Progenitor cell of endocrine pancreas (in vitro differentiated cells): ENCODE measurements at places on chromosomes 13 and 19. TPM values are rescaled to one million over a fixed set of nuclear protein-coding genes. Genes with fewer than 3 reads are reported as not detected.

GRCh38 chr13:48436661-48437288, 23.9 kb upstream of the LPAR6 start:
- H3K27me3 ChIP-seq, result no peaks in the 10 kb centered on the region
- DNase-seq, result no peak
- H3K27ac ChIP-seq, result no peak overlapping the region
- H3K4me1 ChIP-seq, result peaks cover 20% of the 10 kb centered on the region

GRCh38 chr13:46526740-46527139, 26.2 kb upstream of the LRCH1 start:
- no peak overlapping the region for H3K4me3 ChIP-seq
- DNase-seq, result no peak
- peaks cover 20% of the 10 kb centered on the region for H3K27me3 ChIP-seq
- H3K4me1 ChIP-seq, result peaks cover 19% of the 10 kb centered on the region
- no peak overlapping the region for H3K27ac ChIP-seq

GRCh38 chr13:43140985-43141384, 117.6 kb downstream of the DNAJC15 start:
- H3K27me3 ChIP-seq, result peaks cover 4% of the 10 kb centered on the region
- no peak overlapping the region for H3K4me3 ChIP-seq
- H3K36me3 ChIP-seq, result no peaks in the 10 kb centered on the region
- H3K27ac ChIP-seq, result no peak overlapping the region
- peaks cover 23% of the 10 kb centered on the region for H3K4me1 ChIP-seq

DNA sequence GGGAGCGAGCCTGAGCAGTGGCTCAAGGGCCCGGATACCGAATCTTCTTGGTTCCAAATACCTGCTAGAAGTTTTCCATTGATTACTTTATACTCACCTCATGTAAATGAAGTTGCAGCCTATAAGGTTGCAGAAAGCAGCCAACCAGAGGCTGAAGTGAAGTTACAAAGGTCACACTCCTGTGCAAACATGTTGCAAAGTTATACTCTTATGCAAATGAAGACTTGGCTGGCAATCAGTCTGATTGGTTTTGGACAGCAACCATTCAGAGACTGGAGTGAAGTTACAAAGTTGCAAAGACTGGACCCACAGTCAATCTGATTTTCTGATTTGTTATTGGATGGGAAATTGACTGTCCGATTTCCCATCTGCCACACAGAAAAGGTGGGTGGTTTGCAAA, 152.5 kb downstream of the GGACT start:
- no peak for DNase-seq
- peaks cover 20% of the 10 kb centered on the region for H3K36me3 ChIP-seq
- H3K27ac ChIP-seq, result no peak overlapping the region
- no peak overlapping the region for H3K4me3 ChIP-seq
- peaks cover 11% of the 10 kb centered on the region for H3K4me1 ChIP-seq

GRCh38 chr19:22882797-22883196, 50.7 kb downstream of the ZNF723 start:
- H3K27ac ChIP-seq, result no peak overlapping the region
- H3K27me3 ChIP-seq, result no peaks in the 10 kb centered on the region
- peaks cover 1% of the 10 kb centered on the region for H3K36me3 ChIP-seq
- H3K4me3 ChIP-seq, result no peak overlapping the region
- H3K4me1 ChIP-seq, result no peaks in the 10 kb centered on the region

DNA sequence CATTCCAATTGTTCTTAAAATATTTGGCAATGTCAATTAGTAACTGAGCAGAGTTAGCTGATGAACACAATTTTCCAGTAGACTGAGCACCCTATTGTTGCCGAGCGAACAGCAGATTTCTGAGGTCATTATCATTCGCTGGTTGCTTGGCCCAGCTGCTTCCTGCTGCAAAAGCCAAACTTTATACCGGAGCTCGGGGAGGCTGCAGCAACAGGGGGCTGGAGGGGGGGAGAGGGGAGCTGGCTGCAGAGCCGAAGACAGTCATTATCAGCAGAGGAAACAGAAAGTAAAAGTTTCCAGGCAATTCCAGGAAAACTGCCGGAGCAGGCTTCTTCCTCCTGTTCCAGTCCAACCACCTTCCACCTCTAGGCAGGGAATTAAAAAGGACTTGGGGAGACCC, 77.9 kb downstream of the ZNF536 start:
- no peak for DNase-seq
- H3K27ac ChIP-seq, result no peak overlapping the region
- H3K36me3 ChIP-seq, result no peaks in the 10 kb centered on the region
- H3K4me3 ChIP-seq, result peak overlapping the region; percentile 42
- peaks cover 29% of the 10 kb centered on the region for H3K4me1 ChIP-seq

- no peaks in the 10 kb centered on the region for H3K27me3 ChIP-seq
- DNase-seq, result no peak
- H3K4me1 ChIP-seq, result no peaks in the 10 kb centered on the region
These were observed 23.2 kb downstream of the HSPH1 start for GRCh38 chr13:31138515-31138914.

GRCh38 chr19:45900738-45901431, 1.5 kb downstream of the MYPOP start:
- H3K27ac ChIP-seq, result no peak overlapping the region
- peaks cover 15% of the 10 kb centered on the region for H3K36me3 ChIP-seq
- H3K27me3 ChIP-seq, result peaks cover 9% of the 10 kb centered on the region
- peaks cover 2% of the 10 kb centered on the region for H3K4me1 ChIP-seq

DNA sequence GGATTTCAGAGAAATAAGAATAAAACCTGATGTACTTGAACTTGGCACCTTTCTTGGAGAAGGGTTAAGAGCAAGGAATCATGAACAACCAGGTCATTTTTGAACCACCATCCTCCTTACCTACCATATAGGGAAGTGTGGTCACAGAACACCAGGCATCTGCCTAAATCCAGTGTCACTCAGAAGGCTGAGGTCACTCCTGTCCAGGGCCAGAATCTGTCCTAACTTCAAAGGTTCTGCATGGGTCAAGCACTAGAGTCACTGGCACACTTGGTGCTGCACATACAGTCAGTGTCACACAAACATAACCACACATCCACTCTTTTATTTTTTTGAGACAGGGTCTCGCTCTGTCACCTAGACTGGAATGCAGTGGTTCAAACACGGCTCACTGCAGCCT, 1.6 kb downstream of the ZNF565 start:
- peaks cover 8% of the 10 kb centered on the region for H3K4me1 ChIP-seq
- H3K27ac ChIP-seq, result no peak overlapping the region
- DNase-seq, result no peak
- H3K4me3 ChIP-seq, result peak overlapping the region; percentile 57
- no peaks in the 10 kb centered on the region for H3K27me3 ChIP-seq

- DNase-seq, result no peak
- no peak overlapping the region for H3K4me3 ChIP-seq
- peaks cover 15% of the 10 kb centered on the region for H3K4me1 ChIP-seq
- H3K27ac ChIP-seq, result no peak overlapping the region
- no peaks in the 10 kb centered on the region for H3K27me3 ChIP-seq
- H3K36me3 ChIP-seq, result peaks cover 17% of the 10 kb centered on the region
These were observed 5.4 kb downstream of the PRR12 start for GRCh38 chr19:49596407-49596806.

- no peaks in the 10 kb centered on the region for H3K27me3 ChIP-seq
- no peak overlapping the region for H3K4me3 ChIP-seq
- no peak overlapping the region for H3K27ac ChIP-seq
- DNase-seq, result no peak
These were observed 683.4 kb upstream of the ARGLU1 start for GRCh38 chr13:107251341-107251740.

DNA sequence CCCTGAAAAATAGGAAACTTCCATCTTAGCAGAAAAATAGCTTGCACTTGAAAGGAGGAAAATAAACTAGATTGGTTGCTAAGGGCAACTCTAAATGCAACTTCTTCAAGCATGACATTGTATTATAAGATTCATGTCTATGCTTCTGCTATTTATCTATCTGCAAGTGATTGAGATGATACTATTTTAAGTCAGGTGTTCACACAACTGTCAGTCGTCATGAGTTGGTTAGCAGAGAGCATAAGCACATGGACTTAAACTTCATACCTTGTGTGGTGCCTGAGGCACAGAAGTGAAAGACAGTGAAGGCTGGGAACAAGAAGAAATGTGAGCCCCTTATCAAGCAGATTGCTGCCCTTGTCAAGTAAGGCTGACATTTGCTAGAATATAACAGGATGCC, 82.9 kb downstream of the SLITRK5 start:
- H3K4me1 ChIP-seq, result no peaks in the 10 kb centered on the region
- DNase-seq, result no peak
- H3K27me3 ChIP-seq, result peaks cover 6% of the 10 kb centered on the region
- H3K4me3 ChIP-seq, result no peak overlapping the region
- H3K36me3 ChIP-seq, result no peaks in the 10 kb centered on the region
- no peak overlapping the region for H3K27ac ChIP-seq

DNA sequence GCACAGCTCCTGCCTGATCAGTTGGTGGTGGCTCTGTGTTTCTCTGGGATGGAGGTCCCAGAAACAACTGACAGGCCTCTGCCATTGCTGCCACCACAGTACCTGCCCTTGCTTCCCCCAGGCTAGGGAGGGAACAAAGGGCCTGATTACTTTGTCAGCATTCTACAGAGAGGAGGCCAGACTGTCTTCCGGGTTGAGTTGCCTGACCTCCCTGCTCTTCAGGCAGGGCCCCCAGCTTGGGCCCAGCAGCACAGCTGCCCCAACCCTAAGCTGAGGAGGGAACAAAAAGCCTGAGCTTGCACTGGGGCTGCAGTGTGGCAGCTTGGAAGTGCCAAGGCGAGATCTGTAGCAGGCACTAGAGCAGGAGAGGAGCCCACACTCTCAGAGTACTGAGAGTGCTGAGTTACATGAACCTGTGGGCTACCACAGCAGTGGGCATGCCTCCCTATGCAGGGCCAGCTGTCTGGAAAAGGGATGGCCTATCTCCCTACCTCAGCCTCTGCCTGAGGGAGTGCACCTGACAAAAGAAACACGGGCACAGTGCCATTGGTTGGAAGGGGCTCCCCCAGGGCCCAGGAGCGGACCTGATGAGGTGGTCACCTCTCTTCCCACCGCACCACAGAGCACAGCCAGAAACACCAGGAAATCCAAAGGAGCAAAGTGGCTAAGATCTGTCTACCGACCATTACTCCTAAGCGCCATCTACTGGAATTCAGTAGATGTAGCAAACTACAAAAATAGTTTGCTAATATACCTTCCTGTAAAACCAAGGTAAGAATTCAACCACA, 24.4 kb downstream of the SLC25A15 start:
- H3K4me1 ChIP-seq, result no peaks in the 10 kb centered on the region
- DNase-seq, result no peak
- no peaks in the 10 kb centered on the region for H3K27me3 ChIP-seq
- H3K27ac ChIP-seq, result no peak overlapping the region
- no peak overlapping the region for H3K4me3 ChIP-seq

- peaks cover 33% of the 10 kb centered on the region for H3K27me3 ChIP-seq
- peaks cover 2% of the 10 kb centered on the region for H3K4me1 ChIP-seq
- DNase-seq, result no peak
- no peaks in the 10 kb centered on the region for H3K36me3 ChIP-seq
- no peak overlapping the region for H3K4me3 ChIP-seq
- no peak overlapping the region for H3K27ac ChIP-seq
These were observed 329.2 kb upstream of the TSHZ3 start for GRCh38 chr19:31678421-31678820.

DNA sequence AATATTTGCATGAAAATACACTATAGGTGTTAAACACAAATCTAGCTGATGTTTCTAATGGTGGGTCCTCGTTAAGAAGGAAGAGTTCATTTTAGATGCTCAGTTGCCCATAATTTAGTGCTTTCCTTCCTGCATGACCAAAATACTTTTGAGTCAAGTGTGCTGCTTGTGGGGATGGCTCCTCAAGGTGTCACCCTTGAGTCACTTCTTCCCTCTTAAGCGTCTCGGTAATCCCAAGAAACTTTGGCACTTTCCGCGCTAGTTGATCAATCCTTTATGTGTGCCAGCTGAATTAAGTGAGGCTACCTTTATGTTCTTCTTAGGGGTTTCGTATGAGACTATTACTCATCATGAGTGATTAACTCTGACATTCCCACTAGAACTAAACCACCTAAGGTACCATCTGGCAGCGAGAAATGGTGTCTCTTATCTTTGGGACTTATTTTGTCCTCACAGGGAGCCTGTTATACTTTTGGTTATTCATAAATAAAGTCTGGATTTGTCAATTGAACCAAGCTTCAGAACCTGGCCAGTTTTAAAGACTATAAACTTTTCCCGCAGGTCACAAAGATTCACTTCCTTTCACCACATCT, 106.8 kb downstream of the NHLRC3 start:
- peak; percentile 13 for DNase-seq
- no peaks in the 10 kb centered on the region for H3K36me3 ChIP-seq
- H3K27ac ChIP-seq, result no peak overlapping the region
- peaks cover 33% of the 10 kb centered on the region for H3K27me3 ChIP-seq
- H3K4me1 ChIP-seq, result no peaks in the 10 kb centered on the region

DNA sequence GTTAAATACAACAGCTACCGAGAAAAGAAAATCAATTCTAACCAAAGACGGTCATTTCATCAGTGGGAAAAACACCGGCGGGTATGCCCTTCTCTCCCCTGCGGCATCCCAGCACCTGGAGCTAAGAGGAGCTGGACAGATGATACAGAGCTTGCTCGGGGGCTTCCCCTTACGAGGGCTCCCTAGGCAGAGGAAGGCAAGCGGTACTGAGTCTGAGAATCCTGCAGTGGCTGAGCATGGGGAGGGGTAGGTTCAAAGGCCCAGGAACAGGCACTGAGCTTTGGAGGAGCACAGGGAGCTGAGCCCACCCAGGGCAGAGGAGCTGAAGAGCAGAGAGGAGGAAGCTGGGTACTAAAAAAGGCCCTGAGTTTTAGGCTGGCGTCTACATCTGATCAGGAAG, 12.7 kb downstream of the STK24 start:
- peaks cover 7% of the 10 kb centered on the region for H3K36me3 ChIP-seq
- H3K4me3 ChIP-seq, result no peak overlapping the region
- DNase-seq, result no peak

GRCh38 chr13:36313047-36313969, 15.7 kb upstream of the CCDC169 start:
- peaks cover 52% of the 10 kb centered on the region for H3K36me3 ChIP-seq
- no peak for DNase-seq
- no peak overlapping the region for H3K27ac ChIP-seq
- H3K4me1 ChIP-seq, result no peaks in the 10 kb centered on the region

DNA sequence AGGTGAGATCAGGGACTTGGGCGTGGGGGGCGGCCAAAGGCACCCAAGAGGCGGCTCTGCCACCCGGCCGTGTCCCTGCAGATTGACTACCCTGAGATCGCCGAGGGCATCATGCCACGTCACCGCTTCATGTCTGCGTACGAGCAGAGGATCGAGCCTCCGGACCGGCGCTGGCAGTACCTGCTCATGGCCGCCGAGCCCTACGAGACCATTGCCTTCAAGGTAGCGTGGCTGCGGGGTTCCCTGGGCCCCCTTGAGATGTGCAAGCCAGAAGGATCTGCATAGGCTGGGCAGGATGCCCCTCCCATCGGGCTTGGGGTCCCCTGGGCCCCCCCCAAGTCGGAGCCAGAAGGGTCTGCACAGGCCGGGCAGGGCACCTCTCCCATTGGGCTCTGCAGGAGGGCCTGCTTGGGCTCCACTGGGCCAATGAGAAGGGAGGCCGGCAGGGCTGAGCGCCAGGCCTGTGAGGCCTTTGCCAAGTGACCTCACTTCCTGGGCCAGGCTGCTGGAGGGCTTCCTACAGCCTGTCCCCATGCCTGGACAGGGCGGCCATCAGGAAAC, 2.2 kb upstream of the AMH start:
- H3K4me3 ChIP-seq, result no peak overlapping the region
- H3K4me1 ChIP-seq, result peaks cover 2% of the 10 kb centered on the region
- no peaks in the 10 kb centered on the region for H3K27me3 ChIP-seq
- DNase-seq, result no peak

Gene BRSK1
- 67.6 and 68.7 TPM in 2 replicates for total RNA-seq

Gene RELB
- total RNA-seq, result 6.2 and 6.8 TPM in 2 replicates

Gene TNFSF13B
- 3.1 and 3.3 TPM in 2 replicates for total RNA-seq

Gene ZNF99
- total RNA-seq, result not detected in 2 replicates

Gene SIAH3
- total RNA-seq, result not detected in 2 replicates

Gene CIC
- total RNA-seq, result 86.0 and 87.2 TPM in 2 replicates

Gene PSG2
- total RNA-seq, result not detected in 2 replicates

Gene HSD17B14
- total RNA-seq, result 20.5 and 22.1 TPM in 2 replicates

Gene SPRYD7
- total RNA-seq, result 3.1 and 4.4 TPM in 2 replicates

Gene PODNL1
- not detected in 2 replicates for total RNA-seq

Gene TEAD2
- 226 and 235 TPM in 2 replicates for total RNA-seq

Gene RAB3A
- 3.3 and 5.1 TPM in 2 replicates for total RNA-seq
